Urinary bladder (tissue), 4 donors: ENCODE measurements at places on chromosomes 1 and 21. TPM values are rescaled to one million over a fixed set of nuclear protein-coding genes. Genes with fewer than 3 reads are reported as not detected.

Gene KIAA0319L
- 60.0 TPM for total RNA-seq

Gene TXNIP
- total RNA-seq = 920 TPM

Gene ZNF697
- 19.8 TPM for total RNA-seq

DNA sequence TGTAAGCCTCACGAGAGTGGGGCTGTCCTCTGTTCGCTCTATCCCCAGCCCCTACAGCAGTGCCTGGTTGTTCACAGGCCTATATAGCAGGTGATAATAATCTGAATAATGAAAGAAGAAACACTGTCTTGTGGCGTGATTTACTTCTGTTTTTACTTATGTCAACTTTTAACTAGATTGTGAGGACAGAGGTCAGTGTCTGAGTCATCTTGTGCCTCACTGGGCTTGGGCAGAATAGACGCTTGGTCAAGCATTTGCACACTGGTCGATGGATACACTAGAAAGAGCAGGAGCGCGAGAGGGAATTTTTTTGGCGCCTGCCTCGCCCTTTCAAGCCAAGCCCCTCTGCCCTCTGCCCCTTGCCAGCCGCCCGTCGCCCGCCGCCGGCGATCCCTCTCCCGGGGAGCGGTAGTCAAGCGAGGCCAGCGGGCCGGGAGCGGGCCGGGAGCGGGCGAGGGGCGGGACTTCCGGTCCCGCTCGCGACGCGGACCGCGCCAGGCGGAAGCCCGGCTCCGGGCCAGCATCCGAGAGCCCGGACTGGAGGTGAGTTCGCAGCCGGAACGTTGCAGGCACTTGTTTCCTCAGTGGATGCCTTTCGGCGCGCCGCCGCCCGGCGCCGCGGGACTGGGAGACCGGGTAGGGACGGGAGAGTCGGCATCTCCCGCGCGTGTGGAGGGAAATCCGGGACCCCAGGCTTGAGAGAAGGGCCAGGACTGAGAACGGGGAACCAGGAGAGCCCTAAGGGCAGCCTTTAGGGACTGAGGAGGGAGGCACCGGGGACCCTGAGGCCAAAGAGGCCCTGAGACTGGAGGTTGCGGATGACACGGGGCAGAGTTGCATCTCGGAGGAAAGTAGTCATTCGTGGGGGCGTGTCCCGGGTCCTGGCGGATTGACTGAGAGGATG lies at the start of gene DISP1:
Gene DISP1, plus strand, starts transcription at position 504 of the 904 bp plus-strand sequence. CDS start 127,785 bp downstream, outside the sequence.
- DNase-seq = peak; percentile 39

GRCh38 chr1:173422456-173422976 lies 54.6 kb upstream of the PRDX6 start:
- DNase-seq = no peak

DNA sequence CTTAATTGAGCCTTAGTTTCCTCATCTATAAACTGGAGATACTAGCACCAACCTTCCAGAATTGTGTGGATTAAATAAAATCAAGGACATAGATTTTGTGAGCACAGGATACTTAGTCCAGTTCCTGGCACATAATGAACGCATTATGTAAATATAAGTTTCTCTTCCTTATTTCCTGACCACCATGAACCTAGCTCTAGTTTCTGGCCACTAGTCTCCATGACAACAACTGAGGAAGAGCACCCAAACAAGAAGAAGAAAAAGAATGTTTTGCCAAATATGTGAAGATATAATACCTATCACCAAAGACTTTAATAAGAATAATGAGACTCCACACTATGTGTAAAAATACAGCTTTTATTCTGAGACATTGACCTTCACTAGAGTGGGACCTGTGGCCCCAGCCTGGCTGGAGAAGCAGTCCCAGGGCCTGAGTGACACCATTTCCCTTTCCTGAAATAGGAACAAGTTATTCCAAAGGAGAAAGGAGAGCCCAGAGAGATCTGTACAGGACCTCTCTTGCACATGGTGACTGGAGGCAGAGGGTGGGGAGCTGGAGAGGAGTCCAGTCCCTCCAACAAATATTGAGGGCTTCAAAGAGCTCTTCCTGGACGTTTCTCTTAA lies 940 bp upstream of the USF1 start:
- no peak for DNase-seq

DNA sequence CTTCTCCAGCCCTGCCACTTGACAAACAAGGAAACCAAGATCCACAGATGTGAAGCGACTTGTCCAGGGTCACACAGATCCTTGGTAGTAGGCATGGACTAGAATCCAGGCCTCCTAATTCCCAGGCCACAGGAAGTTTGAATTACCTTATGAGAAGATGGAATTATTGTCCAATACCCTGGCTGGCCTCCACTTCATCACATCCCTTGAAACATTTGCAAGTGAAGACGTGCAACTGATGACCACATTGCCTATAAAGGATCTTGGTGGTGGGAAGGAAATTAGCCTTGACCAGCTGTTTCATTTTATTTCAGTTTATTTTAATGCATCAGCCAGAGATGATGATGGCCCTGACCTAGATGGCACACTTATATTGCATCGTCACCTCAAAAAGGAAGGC lies 165.8 kb upstream of the CAMK1G start:
- no peak for DNase-seq

DNA sequence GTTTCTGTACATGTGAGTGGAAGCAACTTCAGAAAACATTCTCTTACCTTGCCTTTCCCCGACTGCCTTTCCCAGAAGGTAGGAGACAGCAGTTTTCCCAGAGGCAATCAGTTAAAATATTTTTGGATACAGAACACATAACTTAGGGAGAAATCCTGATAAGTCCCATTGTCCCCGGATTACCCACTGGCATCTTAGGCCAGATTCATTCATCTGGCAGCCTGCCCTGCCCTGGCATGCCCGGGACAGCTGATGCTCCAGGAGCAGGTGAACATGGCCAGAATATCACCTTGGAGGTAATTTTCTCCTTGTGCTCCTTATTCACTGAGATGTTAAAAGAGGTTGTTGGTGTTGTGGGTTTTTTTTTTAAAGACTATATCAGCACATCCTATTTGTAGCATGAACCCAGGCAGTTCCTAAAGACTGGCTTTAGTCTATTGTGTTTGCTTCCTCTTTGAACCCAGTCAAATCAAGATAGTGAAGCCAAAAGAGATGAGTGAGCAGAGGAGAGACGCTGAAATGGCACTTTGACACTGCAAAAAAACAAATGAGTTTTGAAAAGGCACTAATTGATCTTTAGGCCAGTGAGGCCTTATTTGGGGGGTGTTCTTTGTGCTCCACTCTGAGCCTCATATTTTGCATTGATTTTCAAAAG lies 139.6 kb downstream of the PLPP3 start:
- no peak for DNase-seq

DNA sequence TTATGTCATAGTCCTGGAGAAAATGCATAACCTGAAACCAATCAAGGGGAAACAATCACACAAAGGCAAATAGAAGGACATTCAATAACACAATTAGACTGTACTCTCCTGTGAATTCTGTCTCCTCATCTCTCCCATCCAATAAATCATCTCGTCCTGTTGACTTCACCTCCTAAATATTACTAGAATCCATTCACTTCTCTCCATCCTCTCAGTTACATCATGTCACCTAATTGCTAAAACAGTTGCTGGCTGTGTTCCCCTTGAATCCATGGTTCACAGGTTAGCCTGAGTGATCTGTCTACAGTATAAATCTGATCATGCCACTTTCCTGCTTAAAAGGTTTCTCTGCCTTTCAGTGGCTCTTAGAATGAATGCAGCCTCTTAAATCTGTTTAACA lies 220.2 kb downstream of the TGFB2 start:
- no peak for DNase-seq

GRCh38 chr1:154427173-154428139 lies 22.3 kb downstream of the IL6R start:
- peak; percentile 59 for DNase-seq

DNA sequence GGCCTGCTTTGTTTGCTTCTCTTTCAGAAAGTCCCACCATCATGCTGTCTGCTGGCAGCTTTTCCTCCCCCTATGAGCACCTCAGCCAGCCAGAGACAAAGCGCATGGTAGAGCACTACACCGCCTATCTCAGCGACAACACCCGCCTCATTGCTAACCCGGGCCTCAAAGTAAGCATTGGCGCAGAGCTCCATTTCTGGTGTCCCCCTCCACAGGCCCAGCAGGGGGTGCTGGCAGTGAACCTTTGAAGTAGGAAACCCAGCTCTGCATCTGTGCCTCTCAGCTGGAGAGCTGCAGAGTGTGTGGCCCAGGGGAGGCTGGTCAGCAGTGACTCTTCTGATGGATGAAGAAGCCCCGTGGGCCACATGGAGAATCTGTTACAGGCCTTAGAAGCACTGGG lies 81.2 kb upstream of the RAVER2 start:
- no peak for DNase-seq

Gene CFAP107
- not detected for total RNA-seq

DNA sequence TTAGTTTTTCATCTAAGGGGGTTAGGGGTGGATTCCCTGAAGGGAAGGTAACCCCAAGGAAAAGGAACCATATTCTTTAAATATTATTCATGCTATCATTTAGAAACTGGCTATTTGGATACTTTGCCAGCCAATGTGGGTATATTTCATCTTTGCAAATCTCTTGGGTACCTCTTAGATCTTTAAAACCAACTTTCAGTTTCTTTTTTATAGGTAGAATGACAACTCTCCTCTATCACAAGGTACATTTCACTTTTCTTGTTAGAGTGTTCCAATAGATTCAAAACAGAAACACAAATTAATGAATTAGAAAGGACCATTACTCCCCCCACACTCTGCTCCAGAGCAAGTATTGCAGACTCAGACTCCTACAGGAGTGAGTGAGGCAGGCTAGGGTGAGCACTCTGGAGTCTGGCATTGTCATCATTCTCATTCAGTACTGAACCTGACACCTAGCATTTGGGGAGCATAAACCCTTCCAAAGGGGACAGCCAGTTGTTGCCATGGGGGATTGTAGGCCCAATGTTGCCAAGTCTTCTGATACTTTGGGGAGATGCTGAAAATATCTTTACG lies 43.0 kb downstream of the MACO1 start:
- DNase-seq = no peak

- no peak for DNase-seq
Observed at GRCh38 chr1:61623852-61624251, 101.1 kb downstream of the TM2D1 start.

- DNase-seq = no peak
Observed at GRCh38 chr1:54485416-54485815, 62.6 kb upstream of the ACOT11 start.

Gene SLC41A1
- total RNA-seq = 11.5 TPM

Gene HP1BP3
- 385 TPM for total RNA-seq

- no peak for DNase-seq
Observed at GRCh38 chr1:158583962-158584361, 4.3 kb upstream of the OR10X1 start.

DNA sequence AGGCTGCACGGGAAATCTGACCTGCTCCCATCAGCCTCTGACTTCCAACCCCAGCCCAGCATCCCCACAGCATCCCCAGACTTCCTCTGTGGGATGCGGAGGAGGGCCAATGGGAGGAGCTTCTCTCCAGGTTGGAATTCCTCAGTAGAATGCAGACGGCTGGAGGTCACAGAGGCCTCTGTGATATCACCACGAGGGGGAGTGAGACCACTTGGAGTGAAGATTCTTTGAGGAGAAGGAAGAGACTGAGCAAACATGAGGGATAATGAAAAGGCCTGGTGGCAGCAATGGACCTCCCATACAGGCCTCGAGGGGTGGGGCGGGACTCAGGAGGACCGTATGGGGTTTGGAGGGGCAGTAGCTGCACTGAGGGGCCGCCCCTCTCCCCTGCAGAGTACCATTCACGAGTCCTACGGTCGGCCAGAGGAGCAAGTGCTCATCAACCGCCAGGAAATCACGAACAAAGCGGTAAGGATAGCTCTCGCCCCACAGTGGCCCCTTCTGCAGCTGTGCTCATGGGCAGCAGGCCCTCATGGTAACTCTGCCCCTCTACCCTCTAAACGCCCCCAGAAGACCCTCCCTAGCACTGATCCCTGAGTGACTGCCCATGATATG lies at the start of gene CATSPER4:
Gene CATSPER4, plus strand, starts transcription at position 230 of the 615 bp plus-strand sequence. Its CDS starts 26 bp downstream, at position 256.
- DNase-seq = no peak

- no peak for DNase-seq
Observed at GRCh38 chr1:67433837-67434236, 3.6 kb upstream of the SERBP1 start.

DNA sequence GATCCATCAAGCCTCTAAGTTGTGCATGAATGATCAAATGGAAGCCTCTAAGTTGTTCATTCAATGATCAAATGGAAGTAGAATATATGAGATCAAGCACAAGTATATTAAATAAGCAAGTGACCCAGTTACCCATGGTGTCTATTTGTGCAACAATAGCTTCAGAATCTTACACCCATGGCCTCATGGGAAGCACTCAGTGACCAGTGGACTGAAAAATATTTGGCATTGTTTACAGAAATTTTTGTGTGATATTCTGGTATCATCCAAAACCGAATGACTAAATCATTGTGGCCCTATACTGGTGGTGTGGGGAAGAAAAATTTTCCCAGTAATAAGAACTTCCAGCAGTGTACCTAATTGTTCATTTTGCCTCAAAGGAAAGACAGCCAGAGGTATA lies 46.6 kb downstream of the DUSP10 start:
- no peak for DNase-seq

Gene ZYG11A
- total RNA-seq = 0.85 TPM

Gene NBPF3
- total RNA-seq = 25.2 TPM

Gene PLA2G2D
- total RNA-seq = not detected

DNA sequence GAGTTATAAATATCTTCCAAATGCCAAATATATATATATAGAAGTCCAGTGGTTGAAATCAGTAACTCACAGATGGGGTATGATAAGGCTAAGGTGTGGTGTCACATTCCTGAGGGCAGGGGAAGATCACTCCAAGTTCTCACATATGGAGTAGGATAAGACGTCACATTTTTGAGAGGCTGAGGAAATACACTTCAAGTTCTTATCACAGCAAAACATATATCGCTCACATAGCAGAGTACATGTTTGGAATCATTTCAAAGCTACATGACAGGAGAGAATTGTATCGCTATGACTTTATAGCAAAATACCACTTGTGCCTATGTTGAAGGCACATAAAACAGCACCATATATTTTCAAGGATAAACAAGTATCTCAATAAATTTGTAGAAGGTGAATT lies 55.1 kb downstream of the RBM11 start:
- no peak for DNase-seq

GRCh38 chr1:22529901-22530621 lies 33.2 kb upstream of the EPHA8 start:
- DNase-seq = peak; percentile 87

Gene FAM72B
- total RNA-seq = 3.0 TPM

Gene AADACL4
- total RNA-seq = 0.37 TPM

Gene HAO2
- 0.16 TPM for total RNA-seq

GRCh38 chr1:28775121-28775942 lies 36.6 kb upstream of the OPRD1 start:
- peak; percentile 17 for DNase-seq

- no peak for DNase-seq
Observed at GRCh38 chr1:114725230-114725629, 8.7 kb upstream of the NRAS start.

- DNase-seq = no peak
Observed at GRCh38 chr1:160745551-160745950, 6.5 kb downstream of the SLAMF7 start.
